Activated CD4-positive, alpha-beta T cell treated with anti-CD3 and anti-CD28 coated beads, Interleukin-2, amount 50 U/mL, for 24 hours (primary cell): ENCODE measurements at places on chromosomes 4 and X.

- DNase-seq = no peak
These were observed 594.1 kb downstream of the GLUD2 start for GRCh38 chrX:121641560-121641959.

DNA sequence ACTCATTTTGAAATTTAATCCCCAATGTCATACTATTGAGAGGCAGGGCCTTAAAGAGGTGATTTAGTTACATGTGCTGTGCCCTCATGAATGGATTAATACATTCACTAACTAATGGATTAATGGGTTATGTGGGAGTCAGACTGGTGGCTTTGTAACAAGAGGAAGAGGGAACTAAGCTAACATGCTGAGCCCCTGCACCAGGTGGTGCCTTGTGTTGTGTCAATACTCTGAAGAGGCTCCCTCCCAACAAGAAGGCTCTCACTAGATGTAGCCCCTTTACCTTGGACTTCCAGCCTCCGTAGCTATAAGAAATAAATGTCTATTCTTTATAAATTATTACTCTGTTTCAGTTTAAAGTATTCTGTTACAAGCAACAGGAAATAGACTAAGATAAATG, 411.9 kb upstream of the EMCN start:
- no peak for DNase-seq

DNA sequence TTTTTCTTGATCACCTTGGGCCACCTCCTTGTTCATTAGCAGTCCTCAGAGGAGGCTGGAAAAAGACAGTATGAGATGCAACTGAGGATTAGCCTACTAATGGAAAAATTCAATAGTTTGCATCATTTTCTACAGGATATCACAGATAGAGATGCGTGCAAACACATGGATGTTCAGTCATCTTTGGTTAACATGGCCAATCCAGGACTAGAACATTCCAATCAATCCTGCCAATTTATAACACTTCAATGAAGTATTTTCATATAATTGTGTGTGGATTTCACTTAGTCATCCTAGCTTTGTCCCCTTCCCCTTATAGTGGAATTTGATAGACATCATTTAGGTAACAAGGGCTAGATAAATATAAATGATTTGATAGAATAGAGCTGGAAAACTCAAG, 42.7 kb downstream of the MAML3 start:
- DNase-seq = no peak

GRCh38 chrX:154409222-154409871, at the start of gene DNASE1L1:
TSS of gene DNASE1L1 (minus strand) at chrX:154409254. CDS start at chrX:154405568, 3,686 bp downstream.
- no peak for DNase-seq

- no peak for DNase-seq
These were observed 1191.0 kb upstream of the AGA start for GRCh38 chr4:178633263-178633662.

GRCh38 chrX:110180176-110180927, 137.5 kb downstream of the AMMECR1 start:
- DNase-seq = no peak

GRCh38 chrX:139211568-139212182, 318.9 kb upstream of the F9 start:
- no peak for DNase-seq
